ENCODE measurements at places on chromosomes 1 and 21. TPM values are rescaled to one million over a fixed set of nuclear protein-coding genes. Genes with fewer than 3 reads are reported as not detected.

FCGR3B gene
- total RNA-seq, result 14.3 TPM

KRTAP13-2 gene
- total RNA-seq, result 2.9 TPM

FCRL4 gene
- not detected for total RNA-seq

DNA sequence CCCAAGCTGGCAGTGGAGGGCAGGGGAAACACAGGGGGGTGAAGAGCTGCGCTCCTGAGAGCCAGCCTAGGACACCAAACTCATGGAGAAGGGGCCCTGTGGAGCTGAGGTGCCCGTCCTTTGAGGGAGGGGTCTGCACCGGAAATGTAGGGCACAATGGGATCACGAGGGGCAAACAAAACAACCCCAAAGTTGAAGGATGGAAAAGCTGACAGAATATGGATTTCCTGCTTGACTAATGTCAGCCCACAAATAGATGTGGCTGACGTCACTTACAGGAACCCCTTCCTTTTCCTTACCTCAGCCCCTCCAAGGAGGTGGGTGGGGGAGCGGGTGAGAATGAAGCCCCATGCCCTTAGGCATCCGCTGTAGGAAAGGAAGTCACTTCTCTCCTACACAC lies 110.9 kb downstream of the KCNN3 start:
- DNase-seq, result no peak

DNA sequence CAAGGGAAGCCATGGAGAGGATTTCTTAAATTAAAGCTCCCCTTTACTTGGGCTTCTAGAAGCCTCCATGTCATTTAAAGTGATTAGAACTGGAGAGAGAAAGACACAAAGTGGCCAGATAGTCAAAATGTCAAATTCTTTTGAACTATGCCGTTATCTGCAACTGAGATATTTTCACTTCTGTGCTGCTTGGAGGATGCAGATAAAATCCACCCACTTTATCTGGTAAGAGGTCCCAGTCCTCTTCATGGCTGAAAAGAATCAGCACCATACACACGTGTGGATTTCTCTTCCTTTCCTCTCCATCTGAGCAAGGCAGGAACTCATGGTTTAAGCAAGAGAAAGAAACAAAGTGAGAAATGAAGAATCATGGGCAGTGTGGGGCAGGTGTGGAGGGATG lies 276.9 kb upstream of the RUNX1 start:
- no peak for DNase-seq

- DNase-seq, result no peak
These were observed 122.5 kb upstream of the ETS2 start for GRCh38 chr21:38683222-38683621.

DNA sequence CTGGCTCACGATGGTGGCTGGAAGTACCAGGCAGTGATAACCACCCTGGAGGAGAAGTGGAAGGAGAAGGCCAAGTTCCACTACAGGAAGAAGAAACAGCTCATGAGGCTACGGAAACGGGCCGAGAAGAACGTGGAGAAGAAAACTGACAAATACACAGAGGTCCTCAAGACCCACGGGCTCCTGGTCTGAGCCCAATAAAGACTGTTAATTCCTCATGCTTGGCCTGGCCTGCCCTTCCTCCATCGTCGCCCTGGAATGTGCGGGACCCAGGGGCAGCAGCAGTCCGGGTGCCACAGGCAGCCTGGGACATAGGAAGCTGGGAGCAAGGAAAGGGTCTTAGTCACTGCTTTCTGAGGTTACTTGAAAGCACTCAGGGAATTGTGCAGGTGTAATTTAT lies 10.8 kb downstream of the IL24 start:
- DNase-seq, result no peak

DNA sequence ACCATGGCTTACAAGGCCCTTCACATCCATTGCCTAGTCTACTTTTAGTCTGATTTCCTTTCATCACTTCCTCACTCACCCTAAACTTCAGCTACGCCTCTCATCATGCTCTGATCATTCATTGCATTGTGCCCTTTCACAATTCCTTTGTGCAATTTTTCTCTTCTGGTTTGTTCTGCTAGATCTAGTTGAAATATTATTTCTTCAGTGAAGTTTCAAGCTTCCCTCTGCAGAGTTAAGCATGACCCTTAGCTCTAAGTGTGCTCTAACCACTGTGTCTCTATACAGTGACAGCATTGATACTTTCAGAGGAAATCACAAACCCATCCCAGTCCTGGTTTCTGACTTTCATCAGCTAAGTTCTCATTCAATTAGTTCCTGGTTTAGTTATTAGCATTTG lies 166.1 kb downstream of the PLA2G4A start:
- DNase-seq, result no peak

DNA sequence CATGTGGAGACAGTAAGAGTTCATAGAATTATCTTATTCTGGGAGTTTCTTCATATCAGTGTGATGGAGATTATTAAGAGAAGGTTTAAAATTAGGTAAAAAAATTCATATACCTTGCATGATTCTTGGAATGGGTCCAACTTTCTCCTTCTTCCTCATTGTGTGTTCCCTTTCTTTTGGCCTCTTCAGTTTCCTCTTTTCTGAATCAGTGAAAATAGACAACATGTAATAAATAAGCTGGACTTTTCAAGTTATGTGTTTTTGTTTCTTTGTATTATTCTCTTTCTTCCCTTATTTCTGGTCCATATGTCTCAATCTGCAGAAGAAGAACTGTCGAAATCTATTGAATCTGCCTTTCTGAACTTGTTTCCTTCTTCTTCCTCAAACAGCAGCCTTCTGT lies 30.5 kb downstream of the C4BPA start:
- DNase-seq, result no peak

DNA sequence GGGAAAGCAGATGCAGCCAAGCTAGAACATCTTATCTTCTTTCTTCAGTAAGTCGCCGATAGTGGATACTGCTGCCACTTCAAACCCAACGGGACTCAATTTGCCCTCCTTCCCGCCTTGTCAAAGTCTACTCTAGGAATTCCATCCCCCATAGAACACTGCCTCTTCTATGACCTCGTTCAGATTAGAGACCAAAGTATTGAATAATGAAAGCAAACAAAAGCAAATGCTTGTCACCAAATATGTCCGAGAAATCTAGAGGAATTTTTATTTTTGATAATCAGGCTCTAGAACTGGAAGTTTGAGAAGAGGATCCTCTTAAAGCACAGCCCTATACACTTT lies 853 bp upstream of the RRAGC start:
- DNase-seq, result no peak

- DNase-seq, result no peak
These were observed 9.0 kb downstream of the YTHDF2 start for GRCh38 chr1:28745653-28746173.

- DNase-seq, result peak; percentile 37
These were observed 712 bp downstream of the RAB13 start for GRCh38 chr1:153985341-153985912.
